ENCODE measurements at places on chromosomes 12 and 14. TPM values are rescaled to one million over a fixed set of nuclear protein-coding genes. Genes with fewer than 3 reads are reported as not detected.
A peak's percentile ranks its signal among the peaks of the same experiment; 100 is the strongest.

ACOT6 gene
- not detected for total RNA-seq

ARHGEF25 gene
- total RNA-seq = 12.4 TPM

SERPINA9 gene
- total RNA-seq = not detected

UTP20 gene
- 18.3 TPM for total RNA-seq

GNB3 gene
- 2.0 TPM for total RNA-seq

IL31 gene
- total RNA-seq = not detected

TCP11L2 gene
- 13.4 TPM for total RNA-seq

GRCh38 chr14:54369343-54369742 lies 27.5 kb upstream of the CDKN3 start:
- no peak for DNase-seq

DNA sequence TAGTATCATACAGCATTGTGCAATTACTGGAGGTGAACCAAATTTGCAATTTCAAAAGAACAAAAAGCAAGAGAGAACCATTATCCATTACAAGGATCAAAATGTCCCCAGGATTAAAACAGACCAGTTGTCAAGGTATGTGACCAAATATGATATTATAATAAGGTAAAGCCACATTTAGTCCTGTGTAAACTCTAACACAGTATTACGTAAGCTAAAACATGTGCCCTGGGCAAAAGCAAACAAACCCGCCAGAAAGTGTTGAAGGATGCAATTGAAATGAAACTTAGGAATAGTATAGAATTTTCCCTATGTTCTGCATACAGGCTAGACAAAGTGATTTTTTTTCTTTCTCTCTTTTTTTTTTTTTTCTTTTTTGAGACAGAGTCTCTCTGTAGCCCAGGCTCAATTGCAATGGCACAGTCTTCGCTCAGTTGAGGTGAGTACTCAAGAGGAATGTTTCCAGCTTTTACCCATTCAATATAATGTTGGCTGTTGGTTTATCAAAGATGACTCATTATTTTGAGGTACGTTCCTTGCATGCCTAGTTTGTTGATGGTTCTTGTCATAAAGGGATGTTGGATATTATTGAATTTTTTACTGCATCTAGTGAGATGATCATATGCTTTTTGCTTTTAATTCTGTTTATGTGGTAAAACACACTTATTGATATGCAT lies 137.1 kb upstream of the FOXG1 start:
- no peak for DNase-seq

DNA sequence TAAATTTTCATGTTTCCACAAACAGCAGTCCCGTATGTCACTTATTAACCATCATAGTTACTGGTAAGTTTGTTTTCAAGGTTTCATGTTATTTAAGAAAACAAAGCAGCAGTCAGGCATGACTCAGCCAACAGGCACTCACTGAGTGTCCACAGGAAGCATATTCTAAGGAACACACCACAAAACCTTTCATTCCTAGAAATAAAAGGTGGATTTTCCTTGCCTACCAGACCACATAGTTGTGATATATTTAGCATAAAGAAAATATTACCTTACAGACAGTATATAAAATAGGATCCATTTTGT lies 143.3 kb upstream of the AVPR1A start:
- DNase-seq = peak; percentile 43

- no peak for DNase-seq
Observed at GRCh38 chr12:112907415-112908157, 824 bp downstream of the OAS1 start.

GRCh38 chr12:88764781-88765480 lies 184.7 kb upstream of the KITLG start:
- peak; percentile 32 for DNase-seq

- DNase-seq = no peak
Observed at GRCh38 chr14:63966407-63966806, 113.6 kb downstream of the SYNE2 start.

- no peak for DNase-seq
Observed at GRCh38 chr12:3081091-3081490, 3.9 kb downstream of the TSPAN9 start.

DNA sequence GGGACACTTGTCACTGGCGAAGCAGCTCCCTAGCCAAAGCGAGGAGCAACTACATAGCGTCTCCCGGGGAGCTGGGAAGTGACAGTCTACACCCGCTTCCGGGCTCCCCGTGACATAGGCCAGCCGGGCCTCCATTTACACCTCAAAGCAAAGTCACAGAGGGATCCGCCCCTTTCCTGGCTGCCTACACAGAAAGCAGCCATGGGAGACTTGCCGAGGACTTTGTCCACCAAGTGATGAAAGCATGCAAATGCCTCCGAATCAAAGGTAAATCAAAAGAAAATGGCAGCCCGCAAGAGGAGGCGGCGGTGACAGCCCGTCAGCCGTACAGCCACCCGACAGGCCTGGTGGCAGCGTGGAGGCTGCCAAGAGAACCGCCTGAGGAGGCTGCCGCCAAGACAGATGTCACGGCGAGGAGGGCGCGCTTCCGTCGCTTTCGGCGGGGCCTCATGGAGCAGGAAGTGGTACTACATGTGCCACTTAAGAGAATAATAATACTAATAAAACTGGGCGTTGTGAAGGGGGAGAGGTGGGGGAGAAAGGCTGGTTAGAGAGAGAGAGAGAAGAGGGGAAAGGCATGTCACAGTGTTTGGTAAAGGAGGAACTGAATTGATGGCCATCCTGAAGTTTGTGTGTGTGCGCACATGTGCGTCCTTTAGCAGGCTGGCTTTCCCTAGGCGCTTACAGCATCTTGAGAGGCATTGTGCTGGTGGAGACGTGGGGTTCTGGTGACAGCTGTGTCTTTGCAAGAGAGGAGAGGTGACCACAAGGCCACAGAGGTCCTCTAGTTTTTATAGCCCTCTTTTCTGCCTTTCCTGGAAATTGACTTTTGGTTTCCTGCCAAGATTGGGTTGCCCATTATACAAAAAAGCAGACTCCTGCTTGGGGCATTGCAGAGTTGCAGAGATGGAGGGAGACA lies 661.7 kb downstream of the VRK1 start:
- DNase-seq = no peak

- DNase-seq = peak; percentile 26
Observed at GRCh38 chr12:122004633-122005071, 17.0 kb upstream of the BCL7A start.

DNA sequence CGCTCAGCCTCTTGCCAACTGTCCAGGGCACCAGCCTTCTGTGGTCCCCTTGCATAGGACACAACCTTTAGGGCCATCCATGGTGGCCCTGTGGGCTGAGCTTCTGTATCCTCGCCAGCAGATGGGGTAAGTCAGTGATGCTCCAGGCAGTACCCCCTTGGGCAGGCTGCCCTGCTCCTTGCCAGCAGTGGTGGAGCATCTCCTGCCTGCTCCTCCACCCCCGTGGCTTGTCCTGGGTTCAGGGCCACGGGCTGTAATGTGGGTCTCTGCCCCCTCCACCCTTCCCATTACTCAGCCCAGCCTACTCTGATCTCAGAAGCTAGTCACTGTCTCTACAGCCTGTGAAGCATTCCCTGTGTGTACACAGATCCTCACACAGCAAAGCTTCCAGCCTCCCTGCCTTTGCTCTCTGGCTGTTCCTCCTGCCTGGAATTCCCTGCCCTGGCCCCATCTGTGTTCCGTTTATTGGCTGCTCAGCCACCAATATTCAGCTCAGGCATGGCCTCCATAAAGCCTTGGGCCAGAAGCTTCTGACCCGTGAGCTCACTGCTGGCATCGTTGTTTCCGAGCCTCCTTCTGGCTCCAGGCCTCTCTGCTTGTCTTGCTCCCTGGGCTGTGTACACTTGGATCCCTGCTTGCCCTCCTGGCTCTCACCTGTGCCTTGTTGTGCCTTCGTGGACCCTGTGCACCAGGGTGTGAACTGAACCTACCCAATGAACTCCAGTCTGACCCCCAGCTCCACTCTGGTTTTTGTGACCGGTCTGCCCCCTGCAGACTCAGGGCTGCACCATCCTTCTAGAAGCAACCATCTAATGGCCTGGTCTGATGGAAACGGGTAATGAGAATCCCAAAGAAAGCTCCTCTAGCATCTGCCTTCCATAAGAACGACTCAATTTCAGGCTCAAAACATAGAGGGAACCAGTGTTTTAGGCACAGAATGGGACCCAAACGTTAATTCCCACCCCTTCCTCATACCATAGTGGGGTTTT lies 177.0 kb upstream of the PRMT8 start:
- DNase-seq = no peak

- peak; percentile 39 for DNase-seq
Observed at GRCh38 chr12:88237954-88238353, 95.8 kb downstream of the TMTC3 start.

DNA sequence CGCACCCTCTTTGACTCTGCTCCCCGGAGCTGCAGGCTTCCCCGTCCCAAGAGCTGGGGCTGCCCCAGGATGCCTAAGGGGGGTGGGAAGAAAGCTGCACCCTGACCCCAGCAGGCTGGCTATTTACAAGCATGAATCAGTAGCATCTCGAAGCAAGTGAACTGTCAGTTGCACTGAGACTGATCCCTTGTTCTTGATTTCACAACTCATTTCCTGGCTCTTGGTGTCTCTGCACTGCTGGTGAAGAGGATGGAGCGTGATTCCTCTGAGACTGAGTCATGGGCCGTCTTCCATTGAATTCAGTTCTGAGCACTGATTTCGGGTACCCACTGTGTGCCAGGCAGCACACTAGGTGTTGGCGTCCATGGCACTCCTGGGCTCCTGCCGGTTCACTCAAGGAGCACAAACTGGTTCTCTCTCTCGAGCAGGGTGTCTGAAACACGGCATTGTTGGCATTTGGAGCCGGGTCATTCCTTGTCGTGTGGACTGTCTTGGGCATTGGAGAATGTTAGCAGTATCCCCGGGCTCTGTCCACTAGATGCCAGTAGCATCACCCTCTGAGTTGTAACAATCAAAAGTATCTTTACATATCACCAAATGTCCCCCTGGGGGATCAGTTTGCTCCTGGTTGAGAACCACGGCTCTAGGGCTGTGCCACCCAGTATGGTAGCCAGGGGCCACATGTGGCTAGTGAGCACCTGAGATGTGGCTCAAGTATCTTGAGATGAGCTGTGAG lies 86.9 kb downstream of the RIN3 start:
- DNase-seq = no peak

DNA sequence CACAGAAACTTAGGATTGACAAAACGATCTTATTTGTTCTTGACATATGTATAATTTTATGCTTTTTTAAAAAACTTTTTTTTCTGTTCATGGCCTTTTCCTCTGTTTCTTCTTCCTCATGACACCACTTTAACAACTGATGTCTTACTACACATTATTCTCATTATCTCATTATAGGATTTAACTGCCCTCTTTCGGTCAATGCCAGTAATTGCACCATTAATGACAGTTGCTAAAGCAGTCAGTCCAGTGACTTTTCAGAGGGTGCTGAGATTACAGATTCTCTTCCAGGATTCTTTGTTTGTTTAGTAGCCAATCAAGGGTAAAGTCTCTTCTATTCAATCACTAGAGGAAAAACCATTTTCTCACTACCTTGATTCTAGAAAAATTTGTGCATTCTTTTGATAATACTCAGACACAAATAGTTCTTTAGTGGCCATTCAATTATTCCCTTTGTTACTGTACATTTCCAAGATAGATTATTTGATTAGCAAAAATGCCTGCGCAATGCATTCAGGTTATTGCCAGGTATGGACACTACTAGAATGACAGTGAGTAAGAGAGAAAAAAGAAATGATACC lies 50.1 kb downstream of the KLRG1 start:
- DNase-seq = peak; percentile 66

DNA sequence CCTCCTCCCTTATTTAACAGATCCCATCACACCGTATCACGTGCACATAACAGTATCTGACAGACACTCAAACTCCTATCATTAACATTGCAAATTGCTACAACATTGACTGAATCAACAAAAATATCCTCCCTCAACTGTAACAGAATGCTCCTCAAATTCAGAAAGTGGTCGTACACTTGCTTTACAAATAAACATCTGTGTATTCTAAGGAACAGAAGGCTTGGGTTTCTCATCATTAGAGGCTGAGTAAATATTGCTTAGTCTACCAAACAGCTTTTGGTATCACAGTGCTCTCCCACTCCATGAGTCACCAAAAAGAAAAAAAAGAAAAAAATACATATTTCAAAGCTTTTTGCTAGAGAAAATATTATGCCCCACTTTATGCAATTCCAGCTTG lies 23.9 kb downstream of the FERMT2 start:
- DNase-seq = peak; percentile 34

DNA sequence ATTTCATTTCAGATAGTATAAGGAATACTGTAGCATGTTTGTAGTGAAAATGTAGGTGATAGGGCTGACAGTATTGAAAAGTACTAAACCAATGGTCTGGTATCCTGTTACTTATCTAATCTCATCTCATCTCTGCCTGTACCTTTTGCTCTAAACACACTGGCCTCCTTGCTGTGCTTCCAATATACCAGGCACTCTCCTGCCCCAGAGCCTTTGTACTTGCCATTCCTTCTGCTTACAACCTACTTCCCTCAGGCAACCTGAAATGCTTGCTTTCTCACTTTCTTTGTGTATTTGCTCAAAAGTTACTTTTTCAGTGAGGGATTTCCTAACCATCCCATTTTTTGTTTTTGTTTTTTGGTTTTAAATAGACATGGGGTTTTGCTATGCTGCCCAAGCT lies 101.9 kb downstream of the PAPLN start:
- no peak for DNase-seq

GRCh38 chr12:5582018-5582417 lies 150.1 kb downstream of the NTF3 start:
- DNase-seq = no peak

GRCh38 chr12:11133816-11134215 lies 628 bp downstream of the TAS2R30 start:
- DNase-seq = no peak

DNA sequence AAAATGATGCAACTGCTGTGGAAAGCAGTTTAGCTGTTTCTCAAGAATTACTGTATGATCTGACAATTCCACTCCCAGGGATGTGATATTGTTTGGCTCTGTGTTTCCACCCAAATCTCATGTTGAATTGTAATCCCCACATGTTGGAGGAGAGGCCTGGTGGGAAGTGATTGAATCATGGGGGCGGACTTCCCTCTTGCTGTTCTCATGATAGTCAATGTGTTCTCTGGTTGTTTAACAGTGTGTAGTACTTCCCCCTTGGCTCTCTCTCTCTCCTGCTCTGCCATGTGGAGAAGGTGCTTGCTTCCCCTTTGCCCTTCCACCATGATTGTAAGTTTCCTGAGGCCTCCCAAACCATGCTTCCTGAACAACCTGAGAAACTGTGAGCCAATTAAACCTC lies 93.4 kb upstream of the CPM start:
- no peak for DNase-seq

GRCh38 chr12:3077572-3078081 lies 448 bp downstream of the TSPAN9 start:
- peak; percentile 44 for DNase-seq

DNA sequence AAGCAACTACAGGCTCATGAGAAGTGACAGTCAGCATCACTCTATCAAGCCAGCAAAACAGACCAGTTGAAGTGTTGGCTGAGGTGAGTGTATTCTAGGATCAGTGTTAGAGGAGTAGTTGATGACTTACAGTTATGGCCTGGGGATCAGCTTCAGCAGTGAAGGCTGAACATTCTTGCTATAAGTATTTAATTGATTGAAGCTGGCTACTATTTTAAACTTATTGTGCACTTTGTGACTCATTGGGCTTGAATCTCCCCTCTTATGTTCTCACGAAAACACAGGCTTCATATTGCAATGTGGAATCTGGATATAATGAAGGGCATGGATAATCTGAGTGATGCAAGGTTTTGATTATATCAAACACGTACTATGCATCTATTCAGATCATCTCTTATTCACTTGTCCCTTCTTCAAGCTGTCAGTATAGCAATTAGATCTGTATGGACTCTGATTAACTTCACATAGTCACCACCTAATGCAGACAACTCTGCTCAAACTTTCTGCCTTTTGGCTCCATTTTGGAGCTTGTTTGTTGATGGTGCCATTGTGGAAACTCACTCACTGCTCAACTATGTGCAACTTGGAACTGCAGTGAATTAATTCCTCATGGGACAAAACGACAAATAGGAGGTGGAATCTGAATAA lies 309.2 kb downstream of the SLC16A7 start:
- no peak for DNase-seq
